ENCODE measurements at places on chromosomes 1 and 21. TPM values are rescaled to one million over a fixed set of nuclear protein-coding genes. Genes with fewer than 3 reads are reported as not detected.

Gene GFI1
- not detected for total RNA-seq

Gene SERINC2
- 15.0 TPM for total RNA-seq

Gene TMEM269
- total RNA-seq, result under 0.01 TPM

Gene SPRR2A
- total RNA-seq, result not detected

DNA sequence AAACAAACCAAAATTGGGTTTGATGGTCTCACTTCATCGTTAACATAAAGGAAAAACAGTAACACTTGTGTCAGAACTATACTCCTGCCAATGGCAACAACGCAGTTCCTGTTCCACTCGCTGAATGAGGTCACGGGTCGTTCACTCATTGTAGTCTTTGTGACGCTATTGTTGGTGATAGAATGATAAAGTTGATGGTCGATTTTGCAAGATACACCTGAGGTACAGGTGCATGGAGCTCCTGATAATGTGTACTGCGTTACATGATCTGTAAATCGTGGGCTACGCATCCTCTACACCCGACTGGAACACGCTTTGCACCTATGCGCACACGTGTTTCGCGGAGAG lies 391 bp upstream of the CENPS start:
- peak; percentile 89 for DNase-seq

- no peak for DNase-seq
These were observed 13.6 kb upstream of the GBP6 start for GRCh38 chr1:89350298-89350697.

- no peak for DNase-seq
These were observed 6.6 kb downstream of the AJAP1 start for GRCh38 chr1:4660917-4661594.

DNA sequence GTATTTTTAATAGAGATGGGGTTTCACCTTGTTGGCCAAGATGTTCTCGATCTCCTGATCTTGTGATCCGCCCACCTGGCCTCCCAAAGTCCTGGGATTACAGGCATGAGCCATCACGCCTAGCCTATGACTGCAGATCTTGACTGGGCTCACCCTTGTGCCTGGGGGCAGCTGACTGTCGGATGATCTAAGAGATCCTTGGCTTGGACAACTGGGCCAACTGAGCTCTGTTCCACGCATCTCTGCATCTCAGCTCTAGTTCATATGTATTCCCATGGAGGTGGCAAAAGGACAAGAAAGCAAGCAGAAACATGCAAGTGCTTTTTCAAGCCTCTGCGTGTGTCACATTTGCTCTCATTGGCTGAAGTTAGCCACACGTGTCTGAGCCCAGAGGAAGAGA lies 75.8 kb upstream of the SELENON start:
- DNase-seq, result no peak

DNA sequence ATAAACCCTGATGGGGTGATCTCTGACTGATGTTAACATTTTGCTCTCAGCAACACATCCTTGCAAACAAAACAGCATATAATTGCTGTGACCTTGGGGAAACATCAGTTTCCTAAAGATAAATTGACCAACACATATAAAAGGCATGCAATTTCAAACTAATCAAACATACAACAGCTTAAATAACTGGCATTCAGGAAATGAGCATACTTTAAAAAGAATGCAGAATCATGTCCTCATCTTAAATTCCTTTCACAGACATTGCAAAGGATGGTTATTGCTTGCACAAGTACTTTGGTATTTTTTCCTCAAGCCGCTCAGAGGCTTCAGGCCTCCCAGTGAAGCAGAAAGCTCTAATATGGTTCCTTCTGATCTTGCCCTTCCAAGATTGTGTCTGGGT lies 53.4 kb upstream of the RGS18 start:
- DNase-seq, result no peak

- DNase-seq, result no peak
These were observed 56.6 kb downstream of the PLXNA2 start for GRCh38 chr1:208187499-208188041.

GRCh38 chr21:46634427-46634826 lies 1.0 kb upstream of the PRMT2 start:
- no peak for DNase-seq

- DNase-seq, result peak; percentile 57
These were observed 15.2 kb downstream of the H6PD start for GRCh38 chr1:9249534-9250410.

DNA sequence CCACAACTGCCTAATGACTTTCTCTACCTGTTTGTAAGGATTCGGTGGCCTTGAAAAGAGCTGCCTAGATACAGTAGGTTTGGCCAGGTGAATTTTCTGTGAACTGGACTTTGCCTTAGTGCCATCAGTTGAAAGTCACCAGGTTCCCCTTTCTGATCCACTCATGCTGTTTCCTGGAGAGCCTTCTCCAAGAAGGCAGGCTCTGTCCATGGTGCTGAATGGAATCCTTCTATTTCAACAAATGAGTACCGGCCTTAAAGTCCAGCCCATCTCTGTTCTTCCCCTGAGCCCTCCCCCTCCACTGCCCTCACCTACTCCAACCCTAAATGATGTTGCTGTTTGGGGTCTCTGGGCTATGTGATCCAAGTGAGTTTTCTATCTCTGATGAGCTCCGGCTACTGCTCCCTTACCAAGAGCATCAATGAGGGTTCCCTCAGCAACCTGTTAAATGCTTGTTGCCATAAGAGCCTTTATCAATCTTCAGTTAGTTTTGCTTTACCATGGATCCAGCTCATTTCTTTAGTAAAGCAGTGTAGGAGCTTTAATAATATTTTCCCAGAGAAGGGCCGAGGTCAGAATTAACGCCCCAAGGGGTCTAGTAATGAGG lies 500.4 kb downstream of the PTPRU start:
- DNase-seq, result no peak

DNA sequence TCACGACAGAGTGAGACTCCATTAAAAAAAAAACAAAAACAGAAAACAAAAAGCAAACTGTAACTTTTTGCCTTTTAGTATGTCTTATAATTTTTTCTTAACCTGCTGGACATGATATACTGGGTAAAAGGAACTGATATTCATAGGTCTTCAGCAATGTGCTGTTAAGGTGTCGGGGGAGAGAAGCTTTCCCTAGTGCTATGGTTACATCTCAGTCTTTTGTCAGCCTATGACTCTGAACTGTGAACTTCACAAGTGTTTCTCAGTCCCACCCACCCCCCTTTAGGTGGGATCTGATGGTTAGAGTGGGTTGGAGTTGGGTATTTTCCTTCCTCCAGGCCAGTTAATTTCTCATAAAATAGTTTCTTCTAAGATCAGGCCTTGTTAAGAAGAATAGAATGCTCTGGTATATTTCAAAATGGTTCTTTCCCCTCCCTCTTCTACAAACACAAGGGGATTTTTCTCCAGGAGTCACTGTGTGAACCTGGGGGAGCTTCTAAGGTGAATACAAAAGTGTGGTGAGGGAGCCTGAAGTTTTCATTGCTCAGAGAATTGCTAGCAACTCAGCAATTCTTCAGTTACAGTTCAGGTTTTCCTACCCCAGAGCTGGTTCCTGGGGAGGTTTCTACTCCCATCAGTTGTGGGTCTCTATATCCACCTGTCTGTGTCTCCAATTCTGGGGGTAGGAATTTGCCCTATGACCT lies 16.1 kb upstream of the EDARADD start:
- DNase-seq, result no peak

DNA sequence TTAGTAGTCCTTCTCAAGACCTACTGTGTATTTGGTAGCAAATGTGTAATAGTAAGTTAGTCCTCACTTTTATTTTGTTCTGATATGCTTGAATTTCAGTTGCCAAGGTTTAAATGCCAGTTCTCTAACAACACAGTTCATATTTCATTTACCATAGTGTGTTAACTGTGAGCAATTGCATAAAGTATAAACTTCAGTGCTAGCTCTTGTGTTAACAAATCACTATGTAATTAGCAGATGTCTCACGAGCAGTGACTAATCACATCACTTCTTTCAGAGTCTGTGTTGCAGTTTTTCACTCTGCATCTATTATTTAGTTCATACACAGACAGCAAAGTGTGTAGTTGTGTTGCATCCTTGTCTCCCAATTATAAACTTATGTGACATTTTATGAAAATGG lies 47.8 kb downstream of the ZMYM4 start:
- DNase-seq, result no peak

GRCh38 chr1:69737527-69738185 lies 169.9 kb downstream of the LRRC7 start:
- peak; percentile 65 for DNase-seq

DNA sequence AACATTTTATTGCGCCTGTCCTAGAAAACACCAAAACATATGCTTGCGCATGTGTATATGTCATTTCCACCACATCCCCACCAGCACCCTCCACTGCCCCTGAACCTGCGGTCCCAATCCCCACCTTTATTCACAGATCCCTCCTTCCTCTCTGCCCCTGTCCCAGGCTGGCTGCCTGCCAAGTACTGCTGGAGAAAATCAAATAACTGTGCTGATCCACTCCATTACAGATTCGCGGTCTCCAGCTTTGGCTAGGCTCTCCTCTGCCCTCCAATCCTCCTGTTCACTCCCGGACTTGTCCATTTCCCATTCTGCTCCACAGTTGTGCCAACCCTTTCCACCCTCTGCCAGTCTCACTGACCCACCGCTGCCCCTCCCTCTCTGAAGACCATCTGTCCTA lies 59.3 kb upstream of the GJB5 start:
- DNase-seq, result no peak

DNA sequence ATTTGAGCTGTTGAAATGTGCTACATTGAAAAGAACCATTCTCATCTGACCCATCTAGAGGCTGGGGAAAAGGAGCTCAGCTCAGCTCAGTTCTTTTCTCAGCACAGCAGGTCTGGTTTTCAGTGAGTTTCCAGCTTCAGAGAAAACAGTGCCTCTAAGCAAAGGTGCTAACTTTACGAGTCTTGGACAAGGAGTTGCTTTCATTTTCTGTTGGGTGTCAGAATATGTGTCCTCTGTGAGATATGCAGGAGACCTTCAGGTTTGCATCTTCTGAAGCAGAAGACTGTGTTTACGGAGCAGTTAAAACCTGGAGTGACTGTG lies 321.3 kb upstream of the USP24 start:
- no peak for DNase-seq

Measured in dermis microvascular lymphatic vessel endothelial cell (primary cell).